ENCODE measurements at places on chromosomes 5 and 9. TPM values are rescaled to one million over a fixed set of nuclear protein-coding genes. Genes with fewer than 3 reads are reported as not detected.

The DIPK1B gene
- total RNA-seq = 188 TPM

The PDE8B gene
- total RNA-seq = 0.83 TPM

The CCDC192 gene
- total RNA-seq = not detected

GRCh38 chr9:129999141-129999510 is 43.9 kb downstream of the FNBP1 start:
- H3K36me3 ChIP-seq = no peaks in the 10 kb centered on the region
- no peaks in the 10 kb centered on the region for H3K27me3 ChIP-seq
- no peak overlapping the region for H3K27ac ChIP-seq
- no peak for DNase-seq

Measured in cardiac muscle cell (in vitro differentiated cells and primary cell).